ENCODE measurements at places on chromosomes 7 and 10. TPM values are rescaled to one million over a fixed set of nuclear protein-coding genes. Genes with fewer than 3 reads are reported as not detected.

Gene TAS2R5
- 1.3 TPM for total RNA-seq

Gene PTPRZ1
- total RNA-seq = not detected

Gene GDF10
- 0.56 TPM for total RNA-seq

Gene CALHM3
- not detected for total RNA-seq

Gene JAKMIP3
- total RNA-seq = 0.95 TPM

Gene CYP17A1
- not detected for total RNA-seq

Gene SPDYE1
- total RNA-seq = not detected

Gene NPFFR1
- not detected for total RNA-seq

Gene CHCHD2
- total RNA-seq = 766 TPM

Gene TMEM72
- total RNA-seq = not detected

Gene UNC5B
- not detected for total RNA-seq

Gene PI4K2A
- total RNA-seq = 13.1 TPM

Gene ADAM22
- 2.2 TPM for total RNA-seq

Gene OR2A7
- total RNA-seq = 2.2 TPM

Gene GIMAP2
- 44.1 TPM for total RNA-seq

Gene GPR37
- total RNA-seq = 0.07 TPM

Gene ADCY1
- 0.57 TPM for total RNA-seq

Gene ELOVL3
- 0.21 TPM for total RNA-seq

- no peak for DNase-seq
Measured at GRCh38 chr7:71538210-71538609, 406.3 kb downstream of the GALNT17 start.

DNA sequence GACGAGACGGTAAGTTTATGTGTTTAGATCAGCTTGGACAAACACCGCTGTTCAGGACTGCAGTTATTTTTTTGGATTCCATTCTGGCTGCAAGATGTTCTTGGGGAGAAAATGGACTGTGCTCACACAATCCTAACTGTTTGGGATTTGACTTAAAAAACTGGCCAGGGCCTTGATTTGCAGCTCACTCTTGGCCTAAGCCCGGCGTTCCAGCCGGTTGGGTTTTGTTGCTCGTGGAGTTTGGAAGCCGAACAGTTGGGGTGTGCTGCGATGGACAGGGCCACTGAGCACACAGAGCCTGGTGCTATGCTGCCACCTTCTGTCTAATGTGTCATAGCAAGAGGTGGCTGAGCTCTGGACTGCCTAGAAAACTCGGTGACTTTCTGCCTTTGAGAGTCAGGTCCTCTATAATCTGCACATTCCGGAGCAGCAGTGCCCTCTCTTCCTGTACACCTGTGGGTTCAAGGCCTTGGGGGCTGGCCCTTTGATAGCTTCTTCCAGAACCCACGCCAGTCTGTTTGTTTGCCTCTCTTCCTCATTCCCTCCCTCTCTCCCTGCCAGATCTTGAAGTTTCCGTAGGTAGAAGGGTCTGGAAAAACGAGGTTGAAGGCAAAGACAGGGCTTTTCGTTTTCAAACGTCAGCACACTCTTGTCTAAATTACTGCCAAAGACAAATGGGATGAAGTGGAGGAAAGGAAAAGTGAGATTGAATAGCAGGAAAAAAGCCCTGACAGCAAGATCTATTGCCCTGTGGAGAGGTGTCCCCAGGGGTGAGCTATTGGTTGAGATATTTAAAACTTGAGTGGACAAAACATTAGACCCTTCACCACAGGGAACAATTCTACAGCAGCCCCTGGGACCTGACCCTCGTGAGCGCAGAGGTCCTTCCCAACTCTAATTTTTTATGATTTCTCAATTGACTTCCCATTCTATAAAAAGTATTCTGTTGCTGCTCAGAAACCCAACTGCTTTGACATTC, 167.5 kb upstream of the HABP2 start:
- DNase-seq = peak; percentile 62

GRCh38 chr7:128406314-128407232, 3.2 kb downstream of the IMPDH1 start:
- no peak for DNase-seq

DNA sequence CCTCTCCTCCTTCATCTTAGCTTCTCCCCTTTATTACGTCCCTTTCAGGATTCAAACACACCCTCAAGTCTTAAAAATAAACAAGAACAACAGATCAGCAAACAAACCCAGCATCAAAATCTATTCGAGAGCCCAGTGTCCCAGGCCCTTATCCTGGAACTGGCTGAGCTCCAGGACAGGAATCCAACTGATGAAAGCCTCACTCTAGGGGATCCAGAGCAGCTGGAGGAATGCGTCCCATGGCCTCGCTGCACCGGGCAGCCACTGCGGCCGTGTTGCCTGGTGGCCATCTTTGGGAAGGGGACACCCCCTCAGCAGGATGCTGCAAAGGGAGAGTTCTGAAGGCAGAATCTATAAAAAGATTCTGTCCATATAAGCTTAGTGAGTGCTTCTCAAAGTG, 156.5 kb upstream of the BMPER start:
- no peak for DNase-seq

DNA sequence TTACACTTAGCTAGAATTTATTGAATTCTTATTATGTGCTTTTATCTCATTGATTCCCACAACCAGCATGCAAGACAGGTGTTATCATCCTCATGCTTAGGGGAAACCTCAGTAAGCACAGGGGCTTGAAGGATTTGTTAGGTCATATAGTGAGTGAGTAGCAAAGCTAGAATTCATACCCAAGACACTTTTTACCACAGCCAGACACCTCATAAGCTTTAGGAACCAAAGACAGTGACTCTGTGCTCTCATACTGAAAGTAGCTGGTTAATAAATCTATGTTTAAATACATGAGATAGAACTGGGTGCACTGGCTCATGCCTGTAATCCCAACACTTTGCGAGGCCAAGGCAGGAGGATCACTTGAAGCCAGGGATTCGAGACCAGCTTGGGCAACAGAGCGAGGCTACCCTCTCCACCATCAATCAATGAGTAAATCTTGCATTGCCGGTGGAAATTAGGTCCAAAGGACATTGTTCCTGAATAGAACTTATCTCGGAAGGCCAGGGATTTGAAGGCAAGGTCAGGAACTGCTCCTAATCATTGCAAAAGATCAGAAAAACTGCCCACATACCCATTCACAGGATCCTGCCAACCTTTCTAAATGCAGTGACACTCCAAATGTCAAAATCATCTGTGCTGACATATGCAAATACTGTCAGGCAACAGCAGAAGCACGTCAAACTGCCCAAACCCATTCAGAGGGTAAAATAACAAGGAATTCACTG, 523.5 kb downstream of the PARD3 start:
- DNase-seq = no peak

GRCh38 chr7:70459546-70459945, 672.4 kb upstream of the GALNT17 start:
- no peak for DNase-seq

- DNase-seq = no peak
Measured at GRCh38 chr10:52517012-52517411, 202.9 kb downstream of the DKK1 start.

GRCh38 chr7:91491868-91492267, 227.6 kb downstream of the FZD1 start:
- no peak for DNase-seq

DNA sequence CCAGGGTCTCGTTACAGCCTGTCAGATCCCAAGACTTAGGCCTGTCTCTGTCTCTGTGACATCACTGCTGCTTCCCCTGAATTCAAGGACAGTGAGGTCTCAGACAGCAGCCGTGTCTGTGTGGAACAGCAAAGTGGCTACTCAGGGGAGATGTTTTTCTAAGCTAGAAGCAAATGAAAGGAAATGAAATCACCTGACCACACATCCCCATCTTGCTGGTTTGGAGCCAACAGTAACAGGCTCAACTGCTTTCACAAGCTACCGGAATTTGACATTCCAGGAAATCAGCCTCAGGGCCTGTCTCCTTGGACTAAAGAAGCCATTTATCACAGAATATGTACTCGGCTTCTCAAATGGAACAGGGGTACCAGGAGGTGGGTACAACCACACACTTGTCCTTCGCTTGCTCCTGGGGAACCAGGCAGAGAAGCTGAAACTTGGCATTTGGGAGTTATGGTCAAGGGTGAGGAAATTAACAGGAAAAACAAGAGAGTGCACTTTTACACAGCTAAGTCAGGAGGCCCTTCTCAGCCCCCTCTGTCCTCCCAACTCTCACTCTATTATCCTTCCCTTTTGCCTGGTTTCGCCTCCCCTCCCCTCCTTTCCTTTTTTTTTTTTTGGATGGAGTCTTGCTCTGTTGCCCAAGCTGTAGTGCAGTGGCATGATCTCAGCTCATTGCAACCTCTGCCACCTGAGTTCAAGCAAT, 73.2 kb downstream of the SPDYE5 start:
- DNase-seq = no peak

GRCh38 chr7:75982306-75983064, 11.9 kb downstream of the TMEM120A start:
- DNase-seq = no peak

- no peak for DNase-seq
Measured at GRCh38 chr10:67618116-67618515, 77.9 kb downstream of the CTNNA3 start.

- no peak for DNase-seq
Measured at GRCh38 chr10:109149666-109150350, 773.5 kb downstream of the XPNPEP1 start.

- no peak for DNase-seq
Measured at GRCh38 chr10:113399065-113399464, 153.8 kb upstream of the HABP2 start.

- no peak for DNase-seq
Measured at GRCh38 chr7:76357475-76358010, 1.2 kb downstream of the YWHAG start.

DNA sequence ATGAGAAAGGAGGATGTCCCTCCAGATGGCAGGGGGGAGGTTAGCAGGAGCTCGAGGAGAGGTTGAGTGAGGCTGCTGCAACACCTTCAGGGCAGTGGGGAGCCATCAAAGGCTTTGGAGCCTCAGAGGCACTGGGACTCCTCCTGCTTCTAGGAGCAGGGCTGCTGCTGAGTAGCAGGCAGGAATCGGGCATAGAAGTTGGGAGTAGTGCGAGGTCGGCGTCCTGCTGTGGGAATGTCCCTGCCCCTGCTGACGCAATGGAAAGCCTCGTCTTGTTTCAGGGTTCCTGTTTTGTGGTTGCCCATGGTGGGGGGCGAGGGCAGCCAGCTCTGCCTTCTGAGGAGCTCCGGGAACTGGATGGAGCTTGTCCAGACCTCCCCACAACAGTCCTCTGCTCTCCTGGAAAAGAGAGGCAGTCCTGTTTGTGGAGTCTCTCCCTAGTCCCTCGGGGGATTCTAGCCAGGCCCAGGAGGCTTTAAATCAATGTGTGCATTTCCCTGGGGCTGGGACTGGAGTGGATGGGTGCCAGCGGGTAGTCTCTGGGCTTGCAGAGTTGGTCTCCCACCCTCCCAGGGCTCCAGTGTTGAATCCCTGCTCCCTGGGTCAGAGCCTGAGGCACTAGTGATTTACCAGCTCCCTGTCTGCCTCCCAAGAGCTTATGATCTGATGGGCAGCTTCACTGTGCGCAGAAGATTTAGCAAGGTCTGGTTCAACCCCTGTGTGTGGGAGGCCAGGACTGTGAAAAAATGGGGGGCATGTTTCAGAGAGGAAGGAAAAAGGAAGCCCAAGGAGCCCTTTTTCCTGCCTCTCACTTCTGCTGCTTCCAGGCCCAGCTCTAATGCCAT, 98.7 kb upstream of the PPIF start:
- DNase-seq = peak; percentile 40

DNA sequence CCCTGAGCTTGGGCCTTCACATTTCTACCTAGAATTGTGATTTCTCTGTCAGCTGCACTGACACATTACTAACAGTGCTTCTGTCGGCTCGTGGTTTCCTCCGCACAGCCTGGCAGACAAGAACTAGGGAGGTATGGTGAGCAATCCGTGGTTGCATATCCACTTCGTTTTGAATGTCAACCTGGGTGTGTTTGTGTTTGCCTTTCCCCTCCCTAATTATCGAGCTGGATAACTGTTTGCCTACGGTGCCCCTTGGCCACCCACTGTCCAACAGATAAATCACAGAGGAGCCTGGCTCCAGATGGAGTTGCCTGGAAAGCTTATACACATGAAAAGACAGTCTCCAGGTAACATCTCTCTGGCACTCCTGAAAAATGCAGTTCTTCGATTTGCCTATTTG, 228.8 kb downstream of the TRIL start:
- no peak for DNase-seq

- DNase-seq = no peak
Measured at GRCh38 chr7:115125312-115125711, 203.4 kb downstream of the MDFIC start.

GRCh38 chr10:46229144-46229563, 57.6 kb upstream of the ANTXRL start:
- peak; percentile 19 for DNase-seq

DNA sequence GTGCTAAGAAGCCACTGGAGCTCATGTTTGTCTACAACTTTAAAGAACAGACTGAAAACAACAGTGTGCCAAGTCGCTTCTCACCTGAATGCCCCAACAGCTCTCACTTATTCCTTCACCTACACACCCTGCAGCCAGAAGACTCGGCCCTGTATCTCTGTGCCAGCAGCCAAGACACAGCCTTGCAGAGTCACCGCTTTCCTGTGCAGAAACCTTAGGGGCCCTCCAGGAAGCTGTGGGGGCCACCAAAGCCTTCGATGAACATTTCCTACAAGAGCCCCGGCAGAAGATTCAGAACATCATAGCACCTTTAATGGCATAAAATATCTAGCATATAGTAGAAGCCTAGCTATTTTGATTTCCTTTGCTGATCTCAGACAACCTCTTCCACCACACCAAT, 88.0 kb upstream of the PRSS58 start:
- DNase-seq = peak; percentile 59

DNA sequence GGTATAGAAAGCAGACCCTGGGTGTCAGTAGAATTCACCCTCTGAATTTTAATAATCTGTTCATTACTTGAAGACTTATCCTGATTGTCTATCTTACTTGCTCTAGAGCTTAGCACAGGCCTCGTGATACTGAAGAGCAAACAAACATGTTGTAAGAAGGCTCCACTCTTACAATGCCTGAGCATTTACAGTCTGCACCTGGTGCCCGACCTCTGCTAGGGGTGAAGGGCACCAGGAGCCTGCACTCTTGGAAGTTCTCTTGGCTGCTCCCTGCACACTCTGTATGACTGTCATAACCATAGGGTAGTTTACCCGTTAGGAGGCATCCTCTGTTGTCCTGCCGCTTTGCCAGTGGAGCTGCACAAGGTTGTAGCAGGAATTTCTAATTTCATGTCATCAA, 91.3 kb upstream of the NPY start:
- DNase-seq = no peak

DNA sequence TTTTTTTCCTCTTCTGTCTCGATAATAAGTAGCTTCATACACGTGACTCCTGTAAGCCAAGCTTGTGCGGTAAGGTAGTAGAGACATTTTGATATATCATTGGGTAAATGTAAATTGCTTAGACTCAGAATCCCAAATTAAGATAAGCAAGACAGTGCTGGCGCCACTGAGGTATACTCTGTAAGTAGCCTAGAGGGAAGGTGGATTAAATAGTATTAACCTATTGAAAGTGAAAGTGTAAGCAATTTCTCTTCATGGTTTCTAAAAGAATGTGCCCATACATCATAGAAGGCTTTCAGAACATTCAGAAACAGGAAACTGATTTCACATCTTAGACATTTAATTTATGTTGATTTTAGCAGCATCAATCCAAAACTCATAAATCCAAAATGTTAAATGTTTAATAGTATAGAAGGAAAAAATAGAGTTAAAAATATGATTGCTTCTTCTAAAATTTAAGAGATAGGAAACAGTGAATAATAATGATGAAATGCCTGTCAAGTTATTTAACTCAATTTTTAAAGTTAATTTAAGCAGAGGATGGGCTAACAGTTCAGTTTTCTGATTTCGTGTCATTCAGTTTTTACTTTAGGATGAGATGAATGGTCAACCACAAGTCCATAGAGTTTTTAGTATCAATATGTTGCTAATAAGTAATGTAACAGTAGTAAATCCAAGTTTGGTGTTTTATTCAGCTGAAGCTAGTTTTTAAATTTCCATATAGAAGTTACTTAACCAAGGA, 36.8 kb downstream of the LRRC72 start:
- no peak for DNase-seq

All from activated CD4-positive, alpha-beta memory T cell treated with anti-CD3 and anti-CD28 coated beads for 36 hours (primary cell).